HTR-8/SVneo (cell line): ENCODE measurements at places on chromosomes 7 and 10.

DNA sequence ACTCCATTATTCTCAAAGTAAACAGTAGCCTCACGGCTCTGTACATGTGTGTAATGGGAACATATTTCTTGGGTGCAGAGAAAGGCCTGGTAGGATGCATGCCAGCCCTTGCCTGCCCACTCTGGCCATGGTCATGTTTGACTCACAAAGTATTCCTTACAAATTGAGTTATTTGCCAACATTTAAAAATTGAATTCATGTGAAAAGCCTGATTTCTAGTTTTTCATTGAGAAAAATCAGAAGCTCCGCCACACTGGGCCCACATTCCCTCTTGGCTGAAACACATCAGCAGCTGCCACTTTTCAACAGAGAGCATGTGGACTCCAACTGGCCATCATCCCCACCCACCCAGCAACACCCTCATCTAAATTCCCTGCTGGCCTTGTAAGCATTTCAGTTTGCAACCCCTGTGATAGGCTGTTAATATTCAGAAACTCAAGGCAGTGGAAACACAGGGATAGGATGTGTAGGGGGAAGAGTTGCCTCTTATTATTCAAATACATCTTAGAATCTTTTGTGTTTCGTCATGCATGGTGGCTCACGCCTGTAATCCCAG is 40.9 kb downstream of the CDH23 start:
- no peak for DNase-seq

GRCh38 chr10:93086289-93086688 is 12.6 kb downstream of the CYP26A1 start:
- no peak for DNase-seq

- DNase-seq = no peak
Measured at GRCh38 chr7:76259124-76260093, 43.1 kb upstream of the HSPB1 start.

DNA sequence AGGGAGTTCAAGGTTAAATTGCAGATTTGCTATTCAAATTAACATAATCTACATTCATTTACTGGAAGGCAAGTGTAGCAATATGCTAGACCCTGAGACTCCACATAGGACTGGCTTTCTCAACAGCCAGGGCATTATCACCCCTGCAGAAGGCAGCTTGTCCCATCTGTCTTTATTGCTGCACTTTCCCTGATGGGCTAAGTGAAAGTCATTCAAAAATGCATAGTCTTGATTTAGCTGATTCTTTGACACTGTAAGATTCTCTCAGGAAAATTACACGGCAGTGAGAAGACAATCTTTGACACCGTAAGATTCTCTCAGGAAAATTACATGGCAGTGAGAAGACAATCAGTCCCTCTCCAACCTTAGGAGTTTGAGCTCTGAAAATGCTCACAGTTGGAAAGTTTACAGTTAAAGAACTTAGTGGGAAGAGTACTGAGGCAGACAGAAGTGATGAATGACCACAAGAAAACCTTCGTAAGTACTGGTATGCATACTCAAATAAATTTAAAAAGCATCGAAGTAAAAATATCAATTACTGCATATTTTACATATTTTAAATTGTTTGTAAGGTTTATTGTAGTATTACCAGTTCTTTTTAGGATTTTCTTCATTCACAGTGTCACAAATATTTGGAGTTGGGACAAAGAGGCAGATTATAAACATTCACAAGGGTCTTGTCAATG is 88.9 kb downstream of the RAPGEF5 start:
- no peak for DNase-seq

DNA sequence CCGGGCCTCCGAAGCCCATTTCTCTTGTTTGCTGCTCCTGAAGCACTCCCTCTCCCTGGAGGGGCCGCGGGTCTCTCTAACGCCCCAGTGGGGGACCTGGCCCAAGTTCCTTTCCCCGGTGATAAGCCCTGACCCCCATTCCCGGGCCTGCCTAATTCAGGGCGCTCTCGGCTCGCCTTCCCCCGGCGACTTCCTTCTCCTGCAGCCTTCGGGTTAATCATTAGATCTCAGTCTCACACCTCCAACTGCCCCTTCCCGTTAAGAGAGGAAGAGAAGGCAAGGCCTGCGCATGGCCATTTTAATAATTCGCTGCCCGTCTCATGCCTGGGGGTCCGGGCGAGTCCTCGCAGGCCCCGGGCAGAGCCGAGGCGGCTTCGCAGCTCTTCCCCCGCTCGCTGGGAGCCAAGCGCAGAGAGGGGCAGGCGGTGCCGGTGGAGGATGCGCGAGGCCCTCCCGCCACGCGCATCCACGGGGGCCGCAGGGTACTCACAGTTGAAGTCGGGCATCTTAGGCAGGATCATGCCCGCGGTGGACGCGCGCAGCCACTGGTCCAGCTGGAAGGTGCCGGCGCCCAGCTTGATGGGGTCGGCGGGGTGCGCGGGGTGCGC is 1.2 kb downstream of the MNX1 start:
- DNase-seq = no peak

DNA sequence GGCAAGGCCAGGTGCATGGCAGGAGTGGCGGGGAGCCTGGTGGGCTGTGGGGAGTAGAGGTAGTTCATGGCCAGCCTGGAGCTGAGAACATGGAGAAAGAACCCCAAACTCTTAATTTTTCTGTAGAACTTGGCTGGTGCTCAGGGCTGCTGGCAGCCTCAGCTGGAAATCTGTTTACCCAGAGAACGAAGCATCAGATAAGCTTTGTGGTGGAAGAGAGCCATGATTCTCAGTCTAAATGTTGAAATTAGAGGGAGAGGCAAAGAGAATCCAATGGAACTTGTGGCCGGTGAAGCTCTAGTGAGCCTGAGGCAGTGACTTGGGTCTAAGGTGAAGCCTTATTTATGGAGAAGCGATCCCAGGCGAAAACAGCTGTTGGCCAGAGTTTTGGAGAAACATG is 126.4 kb downstream of the CCDC3 start:
- DNase-seq = no peak

DNA sequence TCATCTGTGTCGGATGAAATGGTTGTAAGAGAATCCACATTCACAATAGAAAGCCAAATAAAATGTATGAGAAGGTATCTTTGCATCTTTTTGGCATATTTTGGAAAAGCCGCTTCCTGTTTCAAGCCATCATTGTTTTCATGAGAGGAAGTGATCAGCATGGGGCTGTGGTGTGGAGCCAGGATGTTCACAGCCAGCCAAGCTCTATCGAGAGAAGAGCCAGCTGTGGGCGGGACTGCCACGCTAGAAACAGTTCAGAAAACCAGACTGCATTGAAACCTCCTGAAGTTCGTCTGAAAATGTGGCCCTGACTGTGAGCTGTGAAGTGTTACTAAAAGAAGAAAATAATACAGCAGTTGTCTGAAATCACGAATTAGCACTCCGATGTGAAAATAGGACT is 21.2 kb upstream of the NPS start:
- DNase-seq = no peak

DNA sequence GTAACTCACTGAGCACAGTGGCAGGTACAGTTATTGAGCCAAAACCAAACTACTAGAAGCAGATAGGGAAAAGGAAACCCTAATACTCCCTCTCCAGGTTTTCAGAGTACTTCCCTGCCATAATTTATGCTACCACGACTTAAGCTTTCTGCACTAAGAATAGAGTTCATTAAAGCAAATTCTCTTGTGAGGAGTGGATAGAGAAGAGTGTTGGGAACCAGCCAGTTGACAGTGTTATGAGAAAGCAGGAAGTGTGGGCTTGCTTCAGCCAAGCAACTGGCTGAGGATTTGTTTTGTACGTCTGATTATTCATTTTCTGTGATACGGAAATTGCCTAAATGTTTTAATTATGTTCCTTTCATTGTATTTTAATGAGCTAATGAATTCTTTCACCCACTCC is 280.5 kb downstream of the KIF20B start:
- no peak for DNase-seq

DNA sequence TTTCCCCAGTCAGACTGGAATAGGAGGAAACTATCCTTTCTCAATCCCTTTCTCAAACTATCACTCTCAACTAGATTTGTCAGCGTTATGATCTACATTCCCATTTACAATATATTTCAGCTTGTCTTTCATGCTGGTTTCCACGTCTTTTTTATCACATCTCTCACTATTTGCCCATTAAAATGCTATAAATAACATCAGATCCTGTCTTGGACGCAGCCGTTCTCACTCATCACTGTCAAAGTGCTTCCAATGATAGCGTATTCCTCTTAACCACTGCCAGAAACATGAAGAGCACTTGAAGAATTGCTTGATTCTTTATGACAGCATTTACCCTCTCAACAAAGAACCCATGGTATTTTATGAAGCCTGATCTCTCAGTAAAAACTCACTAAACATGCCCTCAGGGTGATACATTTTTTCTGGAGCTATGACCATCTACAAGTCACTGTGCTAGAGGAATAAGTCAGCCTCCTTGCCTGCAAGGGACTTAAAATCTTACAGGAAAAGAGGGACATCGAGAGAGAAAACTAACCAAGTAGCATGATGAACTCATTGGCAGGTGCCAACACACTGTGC is 205.6 kb upstream of the PFKP start:
- DNase-seq = no peak

- DNase-seq = no peak
Measured at GRCh38 chr10:22611425-22612115, 102.8 kb downstream of the PIP4K2A start.

- DNase-seq = peak; percentile 25
Measured at GRCh38 chr10:125633517-125633999, 49.4 kb downstream of the TEX36 start.

GRCh38 chr10:350981-351501 is 215.8 kb downstream of the ZMYND11 start:
- DNase-seq = no peak

- DNase-seq = no peak
Measured at GRCh38 chr10:44986179-44986578, 7.6 kb upstream of the DEPP1 start.

DNA sequence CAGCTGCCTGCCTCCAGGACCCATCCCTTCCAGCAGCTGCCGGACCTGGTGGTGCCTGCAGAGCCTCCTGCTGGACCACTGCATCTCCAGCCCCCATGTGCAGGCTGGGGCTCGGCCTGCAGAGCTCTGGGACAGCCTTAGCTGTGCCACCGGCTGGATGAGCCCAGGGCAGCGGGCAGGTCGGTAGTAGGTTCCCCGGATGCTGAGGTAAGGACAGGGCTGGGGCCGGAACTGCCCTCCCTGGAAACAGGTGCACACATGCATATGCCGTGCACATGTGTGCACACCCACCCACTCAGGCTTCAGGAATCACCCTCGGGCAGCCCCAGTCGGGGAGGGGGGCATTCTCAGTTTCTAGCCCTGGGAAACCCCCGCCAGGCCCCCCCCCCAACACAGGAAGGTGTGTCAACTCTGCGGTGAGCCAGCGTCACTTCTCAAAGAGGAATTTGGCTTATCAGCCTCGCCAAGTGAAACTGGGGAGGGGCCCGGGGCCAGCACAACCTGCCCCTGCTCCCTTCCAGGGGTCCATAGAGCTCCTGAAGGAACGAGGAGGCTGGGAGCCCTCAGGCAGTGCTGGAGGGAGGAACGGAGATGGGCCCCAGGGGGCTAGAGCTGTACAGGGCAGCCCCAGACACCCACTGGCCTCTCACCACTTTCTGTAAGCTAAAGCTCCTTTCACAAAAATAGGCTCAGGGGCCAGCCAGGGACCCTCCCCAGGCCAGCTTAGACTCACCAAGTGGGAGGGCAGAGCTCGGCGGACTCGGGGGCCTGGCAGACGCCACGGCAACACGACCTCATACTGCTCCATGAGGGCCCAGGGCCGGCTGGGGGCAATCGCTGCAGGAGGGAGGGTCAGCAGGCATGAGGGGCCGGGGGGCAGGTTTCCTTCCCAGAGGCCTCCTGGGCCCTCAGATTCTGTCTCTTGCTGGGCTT is 1.7 kb downstream of the ADAM8 start:
- no peak for DNase-seq

GRCh38 chr7:159088016-159088865 is 56.4 kb downstream of the VIPR2 start:
- DNase-seq = no peak

GRCh38 chr10:11782793-11783557 is 40.2 kb upstream of the PROSER2 start:
- DNase-seq = peak; percentile 69

DNA sequence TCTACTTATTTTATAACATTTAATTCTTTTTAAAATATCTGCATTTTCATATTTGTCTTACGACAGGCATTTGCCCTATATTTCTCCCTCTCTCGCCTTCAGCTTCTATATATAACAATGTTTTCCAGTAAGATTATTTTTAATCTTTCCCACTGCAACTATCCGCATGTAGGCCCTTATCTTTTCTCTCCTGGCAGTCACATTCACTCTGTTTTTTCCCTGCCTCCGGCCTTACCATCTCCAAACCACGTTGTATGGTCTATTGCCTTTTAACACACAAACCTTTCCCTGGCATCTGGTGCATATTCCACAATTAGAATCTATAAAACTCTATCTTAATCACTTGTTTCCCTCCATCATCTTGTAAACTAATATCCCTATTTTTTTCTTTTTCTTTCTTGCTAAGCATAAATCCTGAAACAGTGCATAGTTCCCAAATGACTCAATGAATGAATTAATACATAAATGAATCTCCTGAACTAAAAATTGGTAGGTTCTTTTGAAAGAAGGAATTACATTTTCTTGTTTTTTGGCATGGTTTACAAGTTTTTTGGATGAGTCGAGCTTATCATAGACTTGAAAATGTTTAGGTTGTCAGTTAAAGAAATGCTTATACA is 173.2 kb downstream of the SEMA3A start:
- no peak for DNase-seq

DNA sequence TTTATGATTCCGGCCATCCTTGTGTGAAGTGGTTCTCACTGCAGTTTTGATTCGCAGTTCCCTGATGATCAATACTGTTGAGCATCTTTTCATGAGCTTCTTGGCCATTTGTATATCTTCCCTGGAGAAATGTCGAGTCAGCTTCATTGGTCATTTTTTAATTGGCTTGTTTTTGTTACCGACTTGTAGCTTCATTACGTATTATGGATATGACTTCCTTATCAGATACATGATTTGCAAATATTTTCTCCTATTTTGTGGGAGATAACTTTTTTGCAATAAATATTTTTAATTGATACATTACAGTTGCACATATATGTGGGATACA is 27.4 kb upstream of the TPK1 start:
- no peak for DNase-seq
